ENCODE measurements at places on chromosomes 5 and 9.

- DNase-seq, result no peak
Measured at GRCh38 chr5:133289686-133290367, 238.0 kb downstream of the HSPA4 start.

- DNase-seq, result no peak
Measured at GRCh38 chr5:55897206-55897894, 46.2 kb downstream of the IL31RA start.

- DNase-seq, result no peak
Measured at GRCh38 chr5:75286211-75286773, 49.6 kb upstream of the ANKRD31 start.

- no peak for DNase-seq
Measured at GRCh38 chr9:91894536-91894935, 55.5 kb downstream of the ROR2 start.

GRCh38 chr5:19104948-19105347, 883.1 kb downstream of the CDH18 start:
- DNase-seq, result no peak
